ENCODE measurements at places on chromosomes 16 and 17. TPM values are rescaled to one million over a fixed set of nuclear protein-coding genes. Genes with fewer than 3 reads are reported as not detected.

DNA sequence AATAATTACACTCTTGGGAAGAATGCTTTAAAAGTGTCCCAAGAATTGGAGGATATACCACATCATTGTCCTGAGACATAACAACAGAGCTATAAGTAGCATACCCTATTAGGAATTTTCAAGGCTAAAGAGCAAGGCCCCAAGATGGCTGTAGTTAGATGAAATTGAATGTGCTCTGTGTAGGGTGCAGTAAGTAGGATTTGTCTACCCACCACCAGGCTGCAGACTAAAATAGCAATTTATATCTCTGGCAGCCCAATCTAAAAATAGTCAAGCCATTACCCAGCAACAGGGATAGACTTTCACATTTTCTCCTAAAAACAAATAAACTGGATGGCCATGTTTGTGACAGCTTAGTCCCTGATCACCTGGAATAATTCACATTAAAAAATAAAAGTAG is 5.6 kb downstream of the MMD start:
- no peak for DNase-seq

GRCh38 chr16:4646773-4647643 is 22.4 kb downstream of the MGRN1 start:
- DNase-seq, result no peak

TP53TG3F gene
- not detected for total RNA-seq

- no peak for DNase-seq
Measured at GRCh38 chr17:79091226-79091670, 16.6 kb downstream of the ENGASE start.

GRCh38 chr16:5905935-5906334 is 808.3 kb upstream of the EEF2KMT start:
- DNase-seq, result no peak

GRCh38 chr16:2687531-2688308 is 5.4 kb downstream of the KCTD5 start:
- DNase-seq, result no peak

CCL8 gene
- total RNA-seq, result not detected

TERB1 gene
- total RNA-seq, result not detected

DNA sequence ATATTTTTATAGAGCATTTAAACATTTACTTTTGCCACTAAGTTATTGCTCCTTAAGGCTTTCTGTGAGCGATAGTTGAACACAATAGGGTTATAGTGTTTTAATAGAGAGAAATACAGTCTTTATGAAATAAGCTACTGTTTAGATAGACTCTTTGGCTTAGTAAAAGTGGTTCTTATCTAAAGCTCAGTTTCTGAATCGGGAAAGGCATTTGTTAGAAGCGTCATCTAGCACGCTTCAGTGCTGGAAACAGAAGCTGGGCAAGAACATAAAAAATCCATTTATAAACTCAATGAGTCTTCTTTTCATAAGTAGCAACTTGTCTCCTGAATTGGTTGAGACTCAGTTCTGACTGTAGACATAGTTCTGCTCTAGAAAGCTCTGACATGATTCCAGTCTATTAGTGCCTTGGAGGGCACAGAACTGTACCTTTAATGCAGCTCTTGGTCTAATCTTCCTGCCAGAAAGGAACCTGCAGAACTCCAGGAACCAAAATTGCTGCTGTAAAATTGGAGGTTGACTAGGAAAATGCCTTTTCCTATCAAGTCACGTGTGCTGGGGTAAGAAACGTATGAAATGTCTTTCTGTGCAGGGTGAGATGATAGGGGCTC is 55.4 kb upstream of the DNAJA2 start:
- no peak for DNase-seq

GRCh38 chr16:83744441-83744981 is 63.3 kb upstream of the HSBP1 start:
- DNase-seq, result peak; percentile 67

GRCh38 chr16:71296584-71297340 is 7.6 kb upstream of the CMTR2 start:
- no peak for DNase-seq

SDR42E1 gene
- total RNA-seq, result not detected

GRCh38 chr17:61783556-61784304 is 79.6 kb downstream of the BRIP1 start:
- no peak for DNase-seq

PRKCB gene
- 1.4 TPM for total RNA-seq

- no peak for DNase-seq
Measured at GRCh38 chr16:1137604-1138003, 15.3 kb upstream of the CACNA1H start.

GRCh38 chr17:72419866-72420774 is 299.3 kb downstream of the SOX9 start:
- no peak for DNase-seq

C16orf96 gene
- total RNA-seq, result 1.5 TPM

Data from endodermal cell (in vitro differentiated cells).